Neural crest cell (in vitro differentiated cells): ENCODE measurements at places on chromosomes 3 and 15.

GRCh38 chr3:43257850-43258249, 28.5 kb upstream of the SNRK start:
- DNase-seq, result no peak

DNA sequence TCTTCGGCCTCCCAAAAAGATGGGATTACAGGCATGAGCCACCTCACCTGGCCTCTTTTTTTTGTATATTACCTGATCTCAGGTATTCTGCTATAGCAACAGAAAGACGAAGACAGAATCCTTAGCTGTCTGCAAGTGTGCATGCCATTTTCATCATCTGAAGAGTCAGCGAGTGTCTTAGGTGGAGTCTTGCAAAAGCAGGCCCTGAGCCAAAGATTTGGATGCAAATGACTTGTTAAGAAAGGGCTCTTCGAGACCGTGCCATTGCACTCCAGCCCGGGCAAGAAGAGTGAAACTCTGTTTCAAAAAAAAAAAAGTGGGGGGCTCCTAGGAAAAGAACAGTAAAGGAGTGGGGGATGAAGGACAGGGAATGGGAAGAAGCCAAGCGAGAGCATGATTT, 10.2 kb upstream of the TRIM69 start:
- no peak for DNase-seq

DNA sequence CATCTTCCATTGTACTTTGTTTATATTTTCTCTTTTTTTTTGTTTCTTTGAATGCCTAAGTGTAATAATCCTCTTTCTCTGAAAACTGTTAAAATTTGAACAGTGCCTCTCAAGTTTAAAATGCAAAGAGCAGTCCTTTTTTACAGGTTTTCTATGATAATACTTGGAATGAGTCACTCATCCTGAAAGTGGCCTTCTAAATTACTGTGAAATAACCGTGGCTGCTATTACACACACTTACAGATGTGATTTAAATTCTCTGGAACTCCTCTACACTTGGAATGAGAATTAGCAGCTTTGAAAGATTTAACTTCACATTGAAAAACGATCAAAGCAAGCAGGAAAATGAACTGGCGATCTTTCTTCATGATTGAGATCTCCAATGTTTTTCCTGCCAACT, 105.9 kb downstream of the ROBO1 start:
- DNase-seq, result no peak

DNA sequence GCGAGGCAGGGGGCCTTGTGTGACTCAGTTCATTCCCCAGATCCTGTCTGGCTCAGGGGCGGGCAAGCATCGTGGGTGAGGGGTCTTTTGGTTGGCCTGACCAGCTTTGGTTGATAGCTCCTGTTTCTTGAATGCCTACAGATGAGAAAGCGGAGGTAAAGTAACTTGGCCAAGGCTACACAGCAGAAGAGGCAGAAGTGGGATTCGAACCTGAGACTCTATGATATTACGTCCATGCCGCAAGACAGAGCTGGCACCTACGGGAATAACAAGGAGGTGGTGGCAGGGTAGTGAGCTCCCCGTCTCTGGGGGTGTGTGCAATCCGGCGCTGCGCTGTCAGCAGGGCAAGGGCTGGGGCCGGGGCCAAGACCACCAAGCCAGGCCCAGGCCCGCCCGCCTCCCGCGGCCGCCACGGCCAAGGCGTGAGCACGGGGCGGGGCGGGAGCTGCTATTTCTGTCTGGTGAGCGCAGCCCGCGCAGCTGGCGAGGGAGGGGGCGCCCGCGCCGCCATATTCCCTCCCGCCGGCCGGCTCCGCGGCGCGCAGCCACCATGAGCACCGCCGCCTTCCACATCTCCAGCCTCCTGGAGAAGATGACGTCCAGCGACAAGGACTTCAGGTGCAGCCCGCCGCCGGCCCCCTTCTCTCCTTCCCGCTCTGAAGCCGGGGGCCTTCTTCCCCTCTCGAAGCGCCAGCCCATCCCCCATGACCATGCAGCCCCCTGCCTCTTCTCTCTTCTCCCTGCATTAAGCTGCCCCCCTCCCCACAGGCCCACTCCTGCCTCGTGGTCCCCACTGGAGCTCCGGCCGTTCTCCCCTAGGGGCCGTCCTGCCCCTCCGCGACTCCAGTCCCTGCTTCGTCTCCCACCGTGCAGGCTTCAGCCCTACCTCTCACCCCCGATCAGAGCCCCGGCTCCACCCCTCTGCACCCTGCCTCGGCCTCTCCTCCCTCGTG, at the start of gene CAND2:
TSS of gene CAND2 (plus strand) at position 510 of the 953 bp plus-strand sequence. CDS start at position 551, 41 bp downstream.
- peak; percentile 48 for DNase-seq

- no peak for DNase-seq
These were observed 24.4 kb downstream of the PTPN9 start for GRCh38 chr15:75554717-75555116.
